ENCODE measurements at places on chromosomes 12 and 14. TPM values are rescaled to one million over a fixed set of nuclear protein-coding genes. Genes with fewer than 3 reads are reported as not detected.

FGF6 gene
- 58.5 TPM for polyA plus RNA-seq

POTEG gene
- polyA plus RNA-seq, result not detected

MUCL1 gene
- not detected for polyA plus RNA-seq

FAR2 gene
- 10.5 TPM for polyA plus RNA-seq

SYCP3 gene
- polyA plus RNA-seq, result 0.46 TPM

- no peak for DNase-seq
These were observed 263.9 kb upstream of the RTL1 start for GRCh38 chr14:101167428-101167827.

DNA sequence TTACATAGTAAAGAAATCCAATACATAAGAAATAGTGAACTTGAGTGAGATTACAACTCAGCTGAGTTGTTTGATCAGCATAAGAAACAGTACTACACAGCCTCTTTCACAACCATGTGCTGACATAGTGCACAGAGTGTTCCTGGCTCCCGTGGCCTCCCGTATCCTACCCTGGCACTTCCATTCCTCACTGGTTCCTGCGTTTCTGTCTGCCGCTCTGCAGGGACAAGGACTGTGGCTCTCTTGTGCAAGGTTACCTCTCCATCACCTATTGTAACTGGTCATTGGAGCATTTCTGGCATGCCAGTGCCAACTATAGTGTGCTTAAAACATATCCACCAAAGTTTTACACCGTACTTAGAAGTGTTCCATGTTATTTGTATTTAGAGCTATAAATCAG is 46.3 kb upstream of the PCED1B start:
- DNase-seq, result no peak

- no peak for DNase-seq
These were observed 231.5 kb downstream of the AACS start for GRCh38 chr12:125296701-125297100.
